Hematopoietic multipotent progenitor cell treated with erythropoietin and hydrocortisone succinate and interleukin-3 and kit ligand, for 4 days (in vitro differentiated cells): ENCODE measurements at places on chromosomes 6 and 20.
A peak's percentile ranks its signal among the peaks of the same experiment; 100 is the strongest.

DNA sequence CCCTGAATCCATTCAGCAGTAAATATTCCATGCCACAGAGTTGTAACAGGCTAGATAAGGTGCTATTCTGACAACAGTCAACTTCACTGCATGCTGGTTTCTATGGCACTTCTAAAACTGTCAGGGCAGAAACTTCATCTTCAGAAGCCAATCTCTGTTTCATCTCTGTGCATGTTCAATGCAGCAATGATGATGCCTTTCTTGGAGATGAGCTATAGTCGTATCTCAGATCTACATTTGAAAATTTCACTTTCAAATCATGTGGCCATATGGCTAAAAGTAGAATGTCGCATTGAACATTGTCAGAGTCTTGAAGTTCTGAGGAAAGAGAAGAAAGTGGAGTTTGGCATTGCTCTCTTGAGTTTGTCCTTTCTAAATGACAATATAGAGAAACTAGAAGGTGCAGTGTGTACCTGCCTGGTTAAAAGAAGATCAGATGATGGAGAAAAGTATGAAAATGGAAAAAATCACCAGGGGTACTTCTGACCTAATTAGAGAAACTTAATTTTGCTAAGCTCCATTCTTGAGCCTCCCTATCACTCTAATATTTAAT, 49.0 kb upstream of the VSTM2L start:
- DNase-seq: no peak

- no peak for DNase-seq
Measured at GRCh38 chr6:47027315-47027714, 14.8 kb downstream of the ADGRF1 start.

GRCh38 chr6:75244063-75244584, 523 bp upstream of the COX7A2 start:
- peak; percentile 28 for DNase-seq

DNA sequence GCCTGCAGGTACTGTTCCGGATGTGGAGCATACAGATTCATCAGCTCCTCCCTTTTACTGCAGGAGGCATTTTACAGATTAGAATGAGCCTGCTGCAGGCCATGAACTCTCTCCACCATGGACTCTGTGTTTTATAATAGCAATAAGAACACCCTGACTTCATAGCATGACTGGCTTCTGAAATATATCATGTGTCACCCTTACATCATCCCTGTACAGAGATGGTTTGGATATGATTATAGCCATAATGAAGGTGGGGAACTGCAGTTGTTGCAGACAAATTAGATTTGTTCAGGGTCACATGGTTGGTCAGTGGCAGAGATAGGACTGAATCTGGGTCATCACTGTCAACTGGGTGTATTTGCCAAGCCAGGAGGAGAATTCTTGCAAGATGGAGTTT, 100.7 kb downstream of the FOXO3 start:
- peak; percentile 48 for DNase-seq

DNA sequence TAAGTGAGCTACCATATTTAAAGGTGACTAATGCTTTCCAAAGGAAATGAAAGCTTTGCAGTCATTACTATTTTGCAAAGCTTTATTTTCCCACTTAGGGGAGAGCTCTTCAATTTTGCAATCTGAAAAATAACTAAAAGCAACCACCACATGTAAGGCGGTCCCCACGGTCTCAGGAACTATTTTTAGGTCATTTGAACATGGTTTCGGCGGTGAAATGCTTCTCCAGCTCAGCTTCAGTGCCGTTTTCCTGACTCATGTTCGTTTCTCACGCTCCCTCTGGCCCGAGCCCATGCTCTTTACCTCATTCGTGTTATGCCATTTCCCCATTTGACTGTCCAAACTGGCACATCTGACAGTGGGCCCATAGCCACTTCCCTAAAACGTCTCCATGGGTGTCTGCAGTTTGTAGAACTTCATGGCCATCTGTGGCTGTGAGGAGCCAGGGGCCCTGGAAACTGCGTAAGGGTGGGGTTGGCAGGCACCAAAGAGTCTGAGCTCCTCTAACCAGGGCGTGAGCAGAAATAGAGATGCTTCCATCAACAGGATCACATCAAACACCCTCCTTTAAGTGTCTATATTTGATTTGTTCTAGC, 46.5 kb downstream of the ADTRP start:
- DNase-seq: peak; percentile 93

- no peak for DNase-seq
Measured at GRCh38 chr6:30932665-30933365, 845 bp upstream of the SFTA2 start.

GRCh38 chr20:41534170-41534569, 84.0 kb downstream of the CHD6 start:
- DNase-seq: no peak

- no peak for DNase-seq
Measured at GRCh38 chr6:28224131-28225055, 682 bp upstream of the ZSCAN9 start.

GRCh38 chr20:9689041-9689440, 149.8 kb downstream of the PAK5 start:
- no peak for DNase-seq

DNA sequence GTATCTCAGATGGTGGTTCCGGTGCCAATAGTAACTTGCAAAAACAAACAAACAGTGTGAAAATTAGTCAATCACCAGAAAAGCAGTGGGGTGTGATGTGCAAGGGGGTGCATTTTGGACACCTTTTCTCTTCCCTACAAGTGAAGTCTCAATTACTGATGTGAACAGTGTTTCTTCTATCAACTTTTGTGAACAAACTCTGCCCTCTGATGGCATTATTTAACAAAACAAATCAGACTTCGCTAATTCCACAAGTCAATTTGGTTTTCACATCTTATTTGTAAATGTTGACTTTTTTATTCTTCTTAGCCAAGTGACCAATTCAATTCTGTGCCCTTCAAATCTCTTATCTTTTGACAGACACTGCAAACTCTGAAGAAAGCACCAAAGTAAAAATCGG, 212.2 kb downstream of the UST start:
- DNase-seq: peak; percentile 18

DNA sequence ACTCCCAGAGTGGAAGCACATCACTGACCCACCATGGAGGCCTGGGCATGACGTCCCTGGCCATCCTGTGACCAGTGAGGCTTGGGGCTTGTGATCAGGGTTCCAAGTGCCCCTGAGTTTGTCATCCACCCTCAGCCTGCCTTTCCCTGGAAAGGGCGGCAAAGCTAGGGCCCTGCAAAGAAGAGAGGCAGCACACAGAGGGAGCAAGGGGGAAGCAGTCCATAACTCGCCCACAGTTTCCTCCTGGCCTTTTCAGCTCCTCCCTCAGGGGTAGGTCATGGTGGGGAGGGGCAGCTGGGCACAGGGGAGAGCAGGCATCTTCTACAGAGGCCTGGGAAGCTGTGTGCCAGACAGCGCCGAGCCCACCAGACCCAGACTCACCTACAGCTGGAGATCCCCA, at the start of gene NCR2:
TSS of gene NCR2 (plus strand) at position 313 of the 400 bp plus-strand sequence. CDS start 269 bp downstream, outside the sequence.
- DNase-seq: no peak

DNA sequence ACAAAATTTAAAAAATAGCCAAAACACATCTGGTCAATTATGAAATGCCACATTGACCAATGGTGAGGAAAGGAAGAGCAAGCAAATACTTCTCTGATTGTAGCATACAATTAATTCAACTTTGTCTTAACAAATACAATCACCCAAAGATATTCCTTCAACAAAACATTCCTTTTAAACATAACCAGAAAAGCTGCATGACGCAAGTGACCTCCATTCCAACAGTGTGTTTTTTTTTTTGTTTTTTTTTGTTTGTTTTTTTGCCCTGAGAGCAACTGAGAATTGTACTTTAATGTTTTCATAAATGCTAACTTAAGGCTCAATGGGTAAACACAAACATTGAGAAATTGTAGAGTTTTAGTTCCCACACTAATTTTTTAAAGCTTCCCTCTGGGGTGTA, 184.4 kb downstream of the PTPRK start:
- DNase-seq: no peak
